ENCODE measurements at places on chromosomes 7 and 10.

DNA sequence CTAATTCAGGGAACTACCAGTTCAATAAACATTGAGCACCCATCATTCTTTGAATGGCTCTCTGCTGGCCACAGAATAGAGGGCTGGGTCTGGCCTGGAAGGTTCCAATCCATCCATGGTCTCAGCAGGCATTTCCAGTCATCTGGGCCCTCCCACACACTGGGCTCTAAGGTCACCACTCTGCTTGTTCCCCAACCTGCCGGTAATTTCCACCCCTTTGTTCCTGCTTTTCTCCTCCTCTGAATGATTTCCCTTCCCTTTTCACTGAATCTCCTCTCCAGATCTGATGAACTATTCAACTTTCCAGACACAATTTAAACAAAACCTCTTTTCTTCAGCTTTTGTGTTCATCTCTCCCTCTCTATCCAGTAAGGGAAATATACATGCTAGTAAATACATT, 2.6 kb downstream of the BZW2 start:
- no peak for DNase-seq

DNA sequence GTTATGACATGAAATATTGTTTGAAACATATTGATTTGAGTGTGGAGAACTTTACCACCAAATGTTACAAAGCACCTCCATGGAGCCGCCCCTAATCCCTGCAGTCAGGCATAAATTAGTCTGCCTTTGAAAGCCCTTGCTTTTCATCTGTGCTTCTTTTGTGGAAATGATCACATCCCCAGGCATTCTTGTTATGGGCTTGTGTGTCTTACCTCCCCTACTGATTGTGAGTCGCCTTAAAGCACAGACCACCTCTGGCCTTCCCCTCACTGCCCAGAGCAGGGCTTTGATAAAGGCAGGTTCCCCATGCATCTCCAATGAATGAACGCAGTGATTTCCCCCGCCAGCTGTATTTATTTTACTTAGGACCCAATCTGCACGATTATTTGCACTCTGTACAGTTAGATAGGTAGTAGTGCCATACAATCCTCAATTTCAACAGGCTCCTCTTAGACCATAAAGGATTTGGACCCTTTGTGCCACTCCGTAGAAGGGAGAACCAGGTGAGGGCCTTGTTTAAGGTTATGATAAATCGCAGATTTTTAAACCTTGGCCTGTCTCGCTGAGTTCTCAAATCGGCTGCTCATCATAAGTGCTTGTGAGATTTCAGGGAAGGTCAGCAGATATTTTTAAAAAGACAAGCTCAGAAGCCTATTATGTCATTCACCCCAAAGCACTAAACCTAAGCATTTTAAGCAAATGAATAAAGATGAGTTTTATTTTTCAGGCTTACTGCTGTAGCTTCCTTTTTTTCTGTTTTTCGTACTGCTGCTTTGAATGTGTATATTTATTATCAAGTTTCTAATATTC, 107.8 kb downstream of the CUBN start:
- DNase-seq, result no peak

DNA sequence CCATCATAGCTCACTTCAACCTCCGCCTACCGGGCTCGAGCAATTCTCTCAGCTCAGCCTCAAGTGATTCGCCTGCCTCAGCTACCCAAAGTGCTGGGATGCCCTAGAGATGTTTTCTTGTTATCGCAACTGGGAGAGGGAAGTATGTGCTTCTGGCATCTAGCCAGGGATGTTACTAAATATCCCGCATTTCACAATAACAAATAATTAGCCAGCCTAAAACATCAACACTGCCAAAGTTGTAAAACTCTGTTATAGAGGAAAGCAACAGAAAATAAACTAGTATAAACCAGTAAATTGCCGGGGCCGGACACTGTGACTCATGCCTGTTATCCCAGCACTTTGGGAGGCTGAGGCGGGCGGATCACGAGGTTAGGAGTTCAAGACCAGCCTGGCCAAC, 7.2 kb downstream of the INA start:
- DNase-seq, result no peak

DNA sequence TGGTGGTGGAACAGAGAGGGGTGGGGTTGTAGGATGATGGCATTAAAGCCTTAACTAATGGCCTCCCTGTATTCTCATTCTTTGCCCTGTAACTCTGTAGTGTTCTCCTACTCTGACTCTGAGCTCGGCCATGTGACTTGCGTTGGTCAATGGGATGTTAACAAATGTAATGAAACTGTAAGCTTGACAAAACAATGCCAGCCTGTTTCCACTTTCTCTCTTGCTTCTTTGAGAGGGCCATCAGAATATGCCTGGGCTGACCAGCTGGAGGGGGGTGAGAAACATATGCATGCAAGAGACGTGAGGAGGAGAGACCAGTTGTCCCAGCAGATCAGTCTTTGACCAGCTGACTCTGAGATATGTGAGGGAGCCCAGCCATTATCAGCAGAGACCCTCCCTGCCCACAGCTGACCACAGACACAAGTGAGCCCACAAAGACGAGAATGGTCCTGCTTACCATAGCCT, 100.6 kb downstream of the ICA1 start:
- no peak for DNase-seq

- DNase-seq, result no peak
These were observed 114.6 kb downstream of the ARL4A start for GRCh38 chr7:12802070-12802469.

- DNase-seq, result no peak
These were observed 361.0 kb upstream of the CDC14C start for GRCh38 chr7:48563334-48563733.

GRCh38 chr10:110168601-110169481, 38.6 kb upstream of the MXI1 start:
- no peak for DNase-seq

DNA sequence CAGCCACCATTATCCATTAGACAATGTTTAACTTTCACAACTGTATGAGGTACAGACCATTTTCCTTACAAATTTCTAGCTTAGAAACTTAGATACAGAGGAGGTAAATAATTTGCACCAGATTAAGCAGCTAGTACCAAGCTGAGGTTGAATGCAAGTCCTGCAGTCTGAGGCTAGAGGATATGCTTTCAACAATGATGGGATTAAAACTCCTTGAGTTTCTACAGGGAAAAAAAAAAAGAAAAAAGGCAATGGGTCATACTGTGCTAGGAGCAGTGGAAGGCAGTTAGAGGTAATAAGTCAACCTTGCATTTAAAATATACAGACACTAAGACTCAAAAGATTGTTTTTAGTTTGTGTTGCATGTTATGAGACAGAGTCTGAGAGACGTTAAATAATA, 86.5 kb downstream of the SEMA3A start:
- no peak for DNase-seq
